ENCODE measurements at places on chromosomes 4 and X. TPM values are rescaled to one million over a fixed set of nuclear protein-coding genes. Genes with fewer than 3 reads are reported as not detected.

DNA sequence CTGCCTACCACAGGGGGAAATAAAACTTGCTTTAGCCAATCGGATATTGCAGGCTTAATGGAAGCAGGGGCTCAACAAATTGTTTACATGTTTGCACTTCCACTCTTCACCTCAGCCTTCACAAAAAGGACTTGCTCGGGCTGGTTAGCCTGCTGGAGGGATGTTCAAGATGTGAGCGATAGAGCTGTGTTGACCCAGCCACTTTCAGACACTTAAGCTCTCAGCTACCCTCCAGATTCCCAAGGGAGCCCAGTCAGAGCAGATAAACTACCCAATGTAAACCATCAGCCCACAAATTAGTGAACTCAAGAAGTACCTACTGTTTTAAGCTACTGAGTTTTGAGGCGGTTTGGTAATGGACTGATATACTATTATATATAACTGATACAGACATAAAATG is 508.4 kb upstream of the FTHL17 start:
- H3K27ac ChIP-seq, result no peak overlapping the region
- H3K27me3 ChIP-seq, result peaks cover 5% of the 10 kb centered on the region
- DNase-seq, result no peak
- H3K4me1 ChIP-seq, result no peaks in the 10 kb centered on the region
- no peaks in the 10 kb centered on the region for H3K36me3 ChIP-seq

GRCh38 chr4:86386817-86387415 is 27.1 kb upstream of the MAPK10 start:
- no peaks in the 10 kb centered on the region for H3K4me1 ChIP-seq
- H3K4me3 ChIP-seq, result no peak overlapping the region
- no peaks in the 10 kb centered on the region for H3K36me3 ChIP-seq
- peak; percentile 13 for DNase-seq

DNA sequence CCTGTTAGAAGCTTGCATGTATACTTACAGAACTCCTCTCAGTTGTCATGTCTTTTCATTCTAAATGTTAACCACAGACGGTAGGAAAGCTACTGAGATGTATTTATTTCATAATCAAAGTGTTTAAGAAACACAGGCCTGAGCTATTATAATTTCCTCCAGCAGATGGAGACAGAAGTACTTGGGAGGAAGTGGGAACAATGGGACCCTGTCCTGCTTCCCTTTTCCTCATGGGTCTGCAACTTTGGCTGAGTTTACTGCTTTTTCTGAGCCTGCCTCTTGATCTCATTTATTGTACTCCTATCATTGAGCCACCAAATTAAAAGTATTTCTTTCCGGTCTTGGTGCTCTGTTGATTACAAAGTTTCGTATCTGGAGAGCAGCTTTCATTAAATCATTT is 67.7 kb upstream of the SPANXN2 start:
- peak; percentile 13 for DNase-seq
- no peak overlapping the region for H3K27ac ChIP-seq
- no peaks in the 10 kb centered on the region for H3K36me3 ChIP-seq
- H3K4me1 ChIP-seq, result no peaks in the 10 kb centered on the region

DNA sequence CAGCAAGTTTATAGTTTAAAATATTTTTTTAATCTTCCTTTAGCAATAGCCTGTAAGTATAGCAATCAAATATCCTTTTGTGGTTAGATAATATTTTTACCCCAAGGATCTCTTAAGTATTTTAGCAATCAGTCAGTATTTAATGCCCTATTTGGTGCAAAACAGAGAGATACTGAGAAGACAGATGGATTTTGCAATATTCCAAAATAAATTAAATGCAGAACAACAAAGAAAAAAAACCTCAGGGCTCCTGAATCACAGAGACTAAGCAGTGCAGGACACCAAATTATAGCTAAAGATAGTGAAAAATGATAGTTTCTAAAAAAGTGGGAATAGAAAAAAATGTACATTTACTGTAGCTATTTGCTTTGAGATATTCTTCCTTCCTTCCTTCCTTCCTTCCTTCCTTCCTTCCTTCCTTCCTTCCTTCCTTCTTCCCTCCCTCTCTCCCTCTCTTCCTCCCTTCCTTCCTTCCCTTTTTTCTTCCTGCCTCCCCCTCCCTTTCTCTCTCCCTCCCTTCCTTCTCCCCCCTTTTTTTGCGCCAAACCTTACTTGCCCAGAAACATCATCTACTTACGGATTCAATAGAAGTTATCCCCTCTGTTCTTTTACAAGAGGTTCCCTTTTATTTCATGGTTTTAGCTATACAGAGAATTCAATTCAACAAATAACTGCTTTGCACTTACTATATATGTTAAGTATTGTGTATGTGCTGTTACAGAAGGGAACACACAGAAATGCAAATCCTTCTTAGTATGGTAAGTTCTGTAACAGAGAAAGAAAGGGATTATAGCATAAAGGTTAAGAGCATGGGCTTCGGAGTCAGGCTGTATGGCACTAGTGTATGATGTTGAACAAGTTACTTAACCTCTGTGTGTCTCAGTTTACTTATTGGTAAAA is 219.0 kb downstream of the CPE start:
- no peaks in the 10 kb centered on the region for H3K36me3 ChIP-seq
- no peak for DNase-seq
- H3K27ac ChIP-seq, result no peak overlapping the region
- no peak overlapping the region for H3K4me3 ChIP-seq

DNA sequence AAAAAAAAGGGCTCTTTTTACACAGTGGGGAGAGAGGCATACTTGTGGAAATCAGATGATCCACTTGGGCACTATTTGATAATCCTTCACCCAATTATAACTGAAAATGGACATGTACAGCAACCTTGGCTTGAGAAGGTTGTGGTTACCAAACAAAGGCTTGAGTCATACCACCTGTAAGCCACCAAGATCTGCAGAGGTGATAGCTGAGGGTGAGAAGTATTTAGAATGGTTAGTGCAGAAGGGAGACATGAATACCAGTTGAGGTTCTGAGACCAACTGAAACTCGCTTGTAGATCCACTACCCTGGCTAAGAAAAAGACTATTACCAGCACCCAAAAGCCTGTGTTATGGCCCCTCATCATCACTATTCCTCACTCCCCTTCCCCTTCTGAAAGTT is 614.0 kb downstream of the STIM2 start:
- H3K4me1 ChIP-seq, result no peaks in the 10 kb centered on the region
- no peaks in the 10 kb centered on the region for H3K27me3 ChIP-seq
- H3K4me3 ChIP-seq, result no peak overlapping the region

DNA sequence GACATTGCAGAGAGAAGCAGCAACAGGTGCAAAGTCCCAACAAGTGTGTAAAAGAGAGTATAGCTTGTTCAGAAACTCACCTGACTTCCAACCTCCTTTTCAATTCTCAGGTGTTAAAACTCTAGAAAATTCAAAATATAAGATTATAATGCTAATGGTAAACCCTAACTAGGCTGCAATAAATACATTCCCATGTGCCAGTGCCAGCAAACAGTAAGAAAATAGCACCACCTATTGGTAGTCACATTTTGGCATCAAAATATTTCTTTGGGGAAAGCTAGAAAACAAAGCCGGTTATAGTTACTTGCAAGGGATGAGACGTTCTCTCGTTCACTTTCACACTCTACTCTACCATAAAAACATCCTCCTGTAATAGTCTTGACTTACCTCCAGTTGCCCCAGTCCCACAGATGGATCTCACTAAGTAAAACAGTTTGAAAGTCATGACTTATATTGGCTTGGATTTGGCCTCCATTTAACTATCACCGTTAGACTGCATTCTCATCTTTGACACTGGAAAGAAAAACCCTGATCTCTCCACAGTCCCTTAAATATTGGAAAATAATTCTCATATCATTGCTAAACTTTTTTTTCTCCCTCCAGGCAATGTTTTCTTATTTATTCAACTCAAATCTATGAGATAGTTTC is 9.6 kb downstream of the BMP3 start:
- peak; percentile 82 for DNase-seq
- H3K36me3 ChIP-seq, result no peaks in the 10 kb centered on the region
- H3K27me3 ChIP-seq, result peaks cover 2% of the 10 kb centered on the region
- no peak overlapping the region for H3K4me3 ChIP-seq
- H3K27ac ChIP-seq, result no peak overlapping the region

- peaks cover 3% of the 10 kb centered on the region for H3K27me3 ChIP-seq
- H3K4me3 ChIP-seq, result no peak overlapping the region
- no peaks in the 10 kb centered on the region for H3K36me3 ChIP-seq
- no peaks in the 10 kb centered on the region for H3K4me1 ChIP-seq
- H3K27ac ChIP-seq, result no peak overlapping the region
Measured at GRCh38 chrX:117487421-117487820, 629.2 kb downstream of the KLHL13 start.

ARHGAP24 gene
- total RNA-seq, result 66.1 TPM

GLOD5 gene
- total RNA-seq, result not detected

CTSO gene
- 21.6 TPM for total RNA-seq

ZNF275 gene
- total RNA-seq, result 5.6 TPM

GUCY1A1 gene
- total RNA-seq, result 16.4 TPM

HELT gene
- total RNA-seq, result not detected

NHSL2 gene
- total RNA-seq, result 7.8 TPM
